Foreskin melanocyte (primary cell): ENCODE measurements at places on chromosomes 11 and 22.

DNA sequence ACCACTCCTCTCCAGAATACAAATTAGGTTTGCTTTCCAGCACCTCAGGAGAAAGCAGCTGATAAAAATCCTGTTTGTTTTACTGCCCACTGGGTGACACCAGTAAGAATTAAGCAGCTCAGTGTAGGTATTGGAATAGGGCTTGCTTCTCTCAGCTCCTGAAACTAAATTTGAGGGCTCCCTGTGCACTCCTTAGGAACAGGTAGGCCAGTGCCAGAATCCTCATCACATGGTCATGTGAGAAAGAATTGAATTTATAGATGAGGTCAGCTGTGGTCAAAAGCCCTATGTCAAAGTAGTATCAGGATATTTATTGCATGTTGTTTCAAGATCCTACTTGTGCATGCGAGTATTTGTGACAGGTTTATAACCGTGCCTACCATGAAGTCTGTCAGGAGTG, 1.0 kb downstream of the PRSS23 start:
- no peak for DNase-seq

DNA sequence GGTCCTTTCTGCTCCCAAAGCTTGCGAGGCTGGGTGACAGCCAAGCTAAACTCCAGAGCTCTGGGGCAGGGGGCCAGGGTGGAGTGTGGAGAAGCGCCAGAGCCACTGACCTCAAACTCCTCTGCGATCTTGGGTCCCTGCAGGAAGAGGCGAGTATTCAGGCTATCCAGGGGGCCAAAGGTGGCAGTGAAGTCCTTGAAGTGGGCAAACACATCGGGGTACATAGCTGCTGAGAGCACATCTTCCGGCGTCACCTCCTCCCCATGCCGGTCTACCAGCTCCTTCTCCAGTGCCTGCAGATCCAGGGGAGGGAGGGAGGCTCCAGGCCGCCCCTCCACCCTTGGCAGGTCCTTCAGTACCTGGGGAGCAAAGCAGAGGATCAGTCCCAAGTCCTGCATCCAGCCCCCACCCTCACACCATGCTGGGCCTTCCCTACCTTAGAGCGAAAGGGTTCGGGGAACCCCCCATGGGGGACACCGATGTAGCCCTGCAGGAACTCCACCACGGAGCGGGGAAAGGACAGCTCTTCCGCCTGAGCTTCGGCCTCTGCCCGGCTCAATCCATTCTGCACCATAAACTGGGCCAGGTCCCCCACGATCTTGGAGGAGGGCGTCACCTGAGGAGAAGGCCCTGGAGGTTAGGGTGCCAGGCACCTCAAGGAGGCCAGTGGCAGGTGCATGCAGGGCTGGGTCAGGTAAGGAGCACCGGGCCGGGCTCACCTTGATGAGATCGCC, 6.4 kb downstream of the RCE1 start:
- DNase-seq, result no peak

DNA sequence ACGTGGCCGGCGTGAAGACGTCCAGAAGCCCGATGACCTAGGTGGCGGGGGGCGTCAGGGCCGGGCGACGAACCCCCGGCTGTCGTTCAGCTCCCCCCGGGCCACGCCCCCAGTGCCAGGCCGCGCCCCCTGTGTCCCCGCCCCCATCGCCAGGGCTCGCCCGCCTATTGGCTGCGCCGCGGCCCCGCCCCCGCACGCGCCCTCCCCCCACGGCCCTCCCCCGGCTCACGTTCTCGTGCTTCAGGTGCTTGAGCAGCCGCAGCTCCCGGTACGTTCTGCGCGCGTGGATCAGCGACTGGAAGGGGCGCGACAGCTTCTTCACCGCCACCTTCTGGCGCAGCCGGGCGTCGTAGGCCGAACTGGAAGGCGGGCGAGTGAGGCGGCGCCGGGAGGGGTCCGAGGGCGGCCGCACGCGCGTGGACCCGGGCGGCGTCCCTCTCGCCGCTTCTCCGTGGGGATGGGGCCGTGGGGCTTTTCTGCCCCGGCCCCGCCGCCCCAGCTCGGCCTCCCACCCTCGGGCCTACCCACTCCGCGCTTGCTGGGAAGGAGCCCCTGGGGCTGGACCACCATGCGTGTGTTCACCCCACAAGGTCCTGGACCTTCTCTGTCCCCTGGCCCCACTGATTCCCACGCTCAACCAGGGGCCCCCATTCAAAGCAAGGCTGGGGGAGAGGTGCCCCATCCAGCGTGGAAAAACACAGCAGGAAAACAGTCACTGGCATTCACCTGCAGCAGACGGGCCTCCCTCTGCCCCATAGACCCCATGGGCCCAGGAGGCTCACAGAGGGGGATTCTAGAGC, 2.4 kb downstream of the MAPK11 start:
- no peak for DNase-seq

GRCh38 chr11:70556884-70557741, 158.8 kb downstream of the CTTN start:
- no peak for DNase-seq

DNA sequence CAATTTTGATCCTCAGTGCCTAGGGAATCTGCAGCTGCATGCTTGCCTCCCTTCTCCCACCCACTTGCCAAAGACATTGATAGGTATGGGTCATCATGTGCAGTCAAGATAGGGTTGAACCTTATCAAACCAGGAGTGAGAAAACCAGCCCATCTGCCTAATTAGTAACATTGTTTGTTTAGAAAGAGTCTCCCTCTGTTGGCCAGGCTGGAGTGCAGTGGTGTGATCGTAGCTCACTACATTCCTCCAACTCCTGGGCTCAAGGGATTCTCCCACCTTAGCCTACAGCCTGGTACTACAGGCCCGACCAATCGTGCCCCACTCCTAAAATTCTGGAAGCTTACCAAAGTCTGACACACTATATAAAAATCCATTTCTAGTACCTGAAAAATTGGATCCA, 4.6 kb downstream of the C11orf71 start:
- no peak for DNase-seq

- DNase-seq, result no peak
These were observed 1557.8 kb upstream of the RAG2 start for GRCh38 chr11:38155856-38156255.

DNA sequence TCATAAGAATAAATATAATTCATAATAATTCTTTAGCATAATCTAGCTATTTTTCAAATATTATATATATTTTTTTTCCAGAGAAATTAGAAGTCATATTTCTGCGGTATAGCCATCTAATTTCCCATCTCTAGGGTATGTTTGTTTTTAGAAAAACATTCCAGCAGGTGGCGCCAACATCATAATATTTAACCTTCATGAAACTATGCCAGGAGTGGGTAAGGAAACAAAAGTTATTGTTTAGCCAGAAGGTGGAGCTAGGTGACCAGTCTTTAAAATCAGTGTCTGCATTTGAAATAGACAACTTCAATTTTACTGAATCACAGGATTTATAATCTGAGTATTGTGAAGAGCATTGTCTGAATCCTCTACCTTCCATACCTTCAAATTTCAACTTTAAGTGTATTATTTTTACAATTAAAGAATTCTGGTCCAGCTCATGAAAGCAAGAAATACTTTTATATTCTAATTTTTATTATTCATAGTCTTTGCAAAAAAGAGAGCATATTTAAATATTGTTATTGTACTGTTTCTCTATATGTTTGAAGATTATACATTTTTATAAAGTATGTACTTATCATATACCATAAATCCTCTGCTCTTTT, 15.7 kb upstream of the CCDC179 start:
- DNase-seq, result peak; percentile 66

- peak; percentile 25 for DNase-seq
These were observed 26.2 kb downstream of the TSPAN32 start for GRCh38 chr11:2328021-2328420.

- no peak for DNase-seq
These were observed 16.9 kb downstream of the SERPINH1 start for GRCh38 chr11:75578977-75579376.

GRCh38 chr22:26304730-26305129, 124.3 kb upstream of the ASPHD2 start:
- no peak for DNase-seq

DNA sequence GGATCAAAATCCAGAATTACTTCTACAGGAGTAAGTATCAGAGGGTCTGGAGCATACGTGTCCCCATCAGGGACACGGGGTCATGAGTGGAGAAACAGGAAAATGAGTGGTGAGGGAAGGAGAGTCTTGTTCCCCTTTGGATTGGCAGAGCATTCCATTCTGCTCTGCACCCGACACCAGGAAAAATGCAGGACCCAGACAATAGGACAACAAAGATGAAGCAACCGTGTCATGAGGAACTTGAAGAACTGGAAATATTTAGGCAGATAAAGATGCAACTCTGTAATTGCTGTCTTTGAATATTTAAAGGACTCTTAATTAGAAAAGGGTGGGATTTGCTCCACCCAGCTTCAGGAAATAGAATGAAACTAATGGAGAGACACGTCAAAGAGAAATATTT, 89.0 kb upstream of the BLID start:
- DNase-seq, result no peak
